ENCODE measurements at places on chromosomes 5 and 9. TPM values are rescaled to one million over a fixed set of nuclear protein-coding genes. Genes with fewer than 3 reads are reported as not detected.

Gene PCDHAC1
- total RNA-seq = 0.47 TPM

Gene TMC1
- not detected for total RNA-seq

Gene PCDHGA6
- 6.9 TPM for total RNA-seq

Gene EDIL3
- total RNA-seq = 4.4 TPM

Gene IFNA21
- not detected for total RNA-seq

Gene ZDHHC21
- 8.3 TPM for total RNA-seq

Gene RNF180
- total RNA-seq = 7.6 TPM

Gene G3BP1
- total RNA-seq = 114 TPM

Gene DPYSL3
- 33.9 TPM for total RNA-seq

Gene IL33
- 38.8 TPM for total RNA-seq

Gene LSM11
- total RNA-seq = 1.8 TPM

Gene FAM53C
- total RNA-seq = 27.7 TPM

Gene LECT2
- total RNA-seq = not detected

Gene PDLIM4
- total RNA-seq = 27.1 TPM

Gene PCDHGB1
- total RNA-seq = 2.2 TPM

Gene PKD2L2
- total RNA-seq = not detected

Gene NEUROG1
- not detected for total RNA-seq

Gene KLF4
- 264 TPM for total RNA-seq

Gene SLC34A3
- not detected for total RNA-seq

Gene HSDL2
- total RNA-seq = 106 TPM

Gene NOXA1
- total RNA-seq = 2.4 TPM

Gene AJM1
- 0.72 TPM for total RNA-seq

Gene CCL27
- total RNA-seq = not detected

Gene NUTM2G
- total RNA-seq = not detected

Gene OR1L1
- not detected for total RNA-seq

Gene SLC34A1
- total RNA-seq = not detected

Gene WHRN
- total RNA-seq = 3.0 TPM

Gene ST6GALNAC4
- total RNA-seq = 26.6 TPM

Gene SPINK13
- not detected for total RNA-seq

Gene GRM6
- total RNA-seq = not detected

Gene SPATA6L
- 2.1 TPM for total RNA-seq

Gene PCSK1
- total RNA-seq = 0.46 TPM

Gene FLT4
- total RNA-seq = 9.3 TPM

Gene ADGRD2
- not detected for total RNA-seq

Gene COL15A1
- total RNA-seq = 20.7 TPM

Gene CCDC183
- total RNA-seq = 2.2 TPM

Gene COL23A1
- total RNA-seq = 0.12 TPM

Gene TNFSF8
- 3.2 TPM for total RNA-seq

Gene OGN
- 24.6 TPM for total RNA-seq

Gene IL5
- not detected for total RNA-seq

All from omental fat pad (tissue), 4 donors.